ENCODE measurements at places on chromosomes 6 and 20. TPM values are rescaled to one million over a fixed set of nuclear protein-coding genes. Genes with fewer than 3 reads are reported as not detected.

The FAM110A gene
- 3.9 TPM for total RNA-seq

The POU5F1 gene
- total RNA-seq: 0.33 TPM

The MCCD1 gene
- not detected for total RNA-seq

The WFDC10B gene
- total RNA-seq: not detected

The LY6G5B gene
- 3.8 TPM for total RNA-seq

The CPXM1 gene
- 0.83 TPM for total RNA-seq

The RIMS1 gene
- under 0.01 TPM for total RNA-seq

The BTN1A1 gene
- not detected for total RNA-seq

The TTI1 gene
- 21.5 TPM for total RNA-seq

The ACOT13 gene
- total RNA-seq: 8.1 TPM

The SIRPD gene
- not detected for total RNA-seq

The MYO6 gene
- total RNA-seq: 18.6 TPM

The GRM1 gene
- total RNA-seq: under 0.01 TPM

The LY6G5C gene
- total RNA-seq: 0.73 TPM

The CGA gene
- total RNA-seq: not detected

The REV3L gene
- 125 TPM for total RNA-seq

The PPP1R16B gene
- total RNA-seq: under 0.01 TPM

The AVP gene
- not detected for total RNA-seq

The NKX2-4 gene
- total RNA-seq: not detected

The OLIG3 gene
- total RNA-seq: not detected

The B3GALT4 gene
- total RNA-seq: 12.5 TPM

The LST1 gene
- not detected for total RNA-seq

The TREML1 gene
- total RNA-seq: not detected

The PDYN gene
- not detected for total RNA-seq

The GSTA2 gene
- not detected for total RNA-seq

The SCAF8 gene
- 37.2 TPM for total RNA-seq

The ANKEF1 gene
- 5.0 TPM for total RNA-seq

The OXT gene
- not detected for total RNA-seq

The TMEM242 gene
- 6.0 TPM for total RNA-seq

The NNAT gene
- total RNA-seq: 1.5 TPM

The MYB gene
- 0.29 TPM for total RNA-seq

The TMEM170B gene
- 0.87 TPM for total RNA-seq

The RPS6KA2 gene
- 60.4 TPM for total RNA-seq

The MUC21 gene
- total RNA-seq: not detected

The PLA2G7 gene
- not detected for total RNA-seq

The TOX2 gene
- total RNA-seq: 3.5 TPM

The TSBP1 gene
- not detected for total RNA-seq

The MOXD1 gene
- 118 TPM for total RNA-seq

The TMEM63B gene
- total RNA-seq: 30.8 TPM

The TPMT gene
- total RNA-seq: 27.8 TPM

The C20orf204 gene
- total RNA-seq: 0.99 TPM

The ADGB gene
- total RNA-seq: not detected
